ENCODE measurements at places on chromosomes 3 and 15. TPM values are rescaled to one million over a fixed set of nuclear protein-coding genes. Genes with fewer than 3 reads are reported as not detected.

The SLC22A13 gene
- 2.6 TPM for total RNA-seq

The BCL2A1 gene
- not detected for total RNA-seq

The GAP43 gene
- total RNA-seq: not detected

The ABI3BP gene
- total RNA-seq: 17.0 TPM

The TMOD2 gene
- total RNA-seq: 1.1 TPM

The SCAANT1 gene
- not detected for total RNA-seq

The TRAIP gene
- total RNA-seq: 2.7 TPM

The C3orf80 gene
- not detected for total RNA-seq

The SQOR gene
- total RNA-seq: 3.9 TPM

The ANKRD63 gene
- total RNA-seq: not detected

The GOLGA6B gene
- not detected for total RNA-seq

The TTLL13 gene
- not detected for total RNA-seq

The MED12L gene
- total RNA-seq: 0.11 TPM

The CNTN3 gene
- 3.3 TPM for total RNA-seq

The VEPH1 gene
- 3.9 TPM for total RNA-seq

The GPR171 gene
- total RNA-seq: not detected

Data from placental epithelial cell (primary cell).